Esophagus muscularis mucosa (tissue), 4 donors: ENCODE measurements at places on chromosomes 12 and 14. TPM values are rescaled to one million over a fixed set of nuclear protein-coding genes. Genes with fewer than 3 reads are reported as not detected.

The KRT82 gene
- total RNA-seq: not detected

The RTL1 gene
- total RNA-seq: not detected

The ANKRD33 gene
- not detected for total RNA-seq

The SSPN gene
- total RNA-seq: 36.4 TPM

- no peaks in the 10 kb centered on the region for H3K27me3 ChIP-seq
- H3K27ac ChIP-seq: peak overlapping the region; percentile 69
- H3K4me3 ChIP-seq: no peak overlapping the region
- H3K4me1 ChIP-seq: peaks cover 43% of the 10 kb centered on the region
- DNase-seq: no peak
- no peaks in the 10 kb centered on the region for H3K36me3 ChIP-seq
These were observed 38.0 kb downstream of the PTGER2 start for GRCh38 chr14:52352061-52352491.

- H3K4me1 ChIP-seq: no peaks in the 10 kb centered on the region
- no peaks in the 10 kb centered on the region for H3K27me3 ChIP-seq
- H3K4me3 ChIP-seq: no peak overlapping the region
- no peak for DNase-seq
- no peaks in the 10 kb centered on the region for H3K36me3 ChIP-seq
These were observed 209.4 kb upstream of the CRY1 start for GRCh38 chr12:107302649-107303341.

DNA sequence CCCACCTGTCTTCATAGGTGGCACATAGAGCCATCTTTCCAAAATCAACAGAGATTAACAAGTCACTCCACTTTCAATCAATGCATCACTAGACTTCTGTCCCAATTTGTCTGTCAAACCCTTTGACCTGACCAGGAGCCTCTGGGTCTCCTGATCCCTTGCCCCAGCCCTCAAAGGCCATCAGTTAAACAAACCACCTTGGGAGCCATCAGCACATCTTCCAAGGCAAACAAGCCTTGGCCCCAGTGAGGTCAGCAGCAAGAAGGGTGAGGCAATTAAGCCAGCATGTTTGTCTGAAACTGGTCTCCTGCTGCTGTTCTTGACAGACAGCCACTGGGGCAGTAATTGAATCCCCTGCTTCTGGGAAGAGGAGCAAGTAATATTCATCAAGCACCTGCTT lies 742.8 kb upstream of the TBX3 start:
- no peaks in the 10 kb centered on the region for H3K27me3 ChIP-seq
- no peak for DNase-seq
- H3K4me1 ChIP-seq: no peaks in the 10 kb centered on the region
- H3K4me3 ChIP-seq: no peak overlapping the region
- H3K27ac ChIP-seq: no peak overlapping the region
- H3K36me3 ChIP-seq: no peaks in the 10 kb centered on the region

DNA sequence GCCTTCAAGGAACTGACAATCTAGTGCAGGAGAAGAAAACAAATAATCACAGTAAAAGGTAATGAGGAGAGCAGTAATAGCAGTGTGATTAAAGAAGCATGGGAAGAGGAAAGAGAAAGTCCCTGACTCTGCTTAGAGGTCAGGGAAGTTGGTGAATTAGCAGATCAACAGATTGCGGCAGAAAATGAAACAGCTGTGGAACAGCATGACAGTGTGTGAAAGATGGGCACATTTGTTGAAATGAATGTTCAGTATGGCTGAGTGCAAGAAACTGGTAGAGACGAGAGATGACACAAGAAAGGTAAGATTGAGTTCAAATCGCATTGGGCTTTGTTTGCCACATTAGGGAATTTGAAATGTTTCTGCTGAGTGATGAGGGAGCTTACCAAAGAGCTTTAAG lies 63.7 kb upstream of the RASSF8 start:
- H3K4me3 ChIP-seq: no peak overlapping the region
- H3K27me3 ChIP-seq: no peaks in the 10 kb centered on the region
- H3K27ac ChIP-seq: no peak overlapping the region
- H3K36me3 ChIP-seq: no peaks in the 10 kb centered on the region

- DNase-seq: no peak
These were observed 389.1 kb downstream of the GRIN2B start for GRCh38 chr12:13592063-13592942.

DNA sequence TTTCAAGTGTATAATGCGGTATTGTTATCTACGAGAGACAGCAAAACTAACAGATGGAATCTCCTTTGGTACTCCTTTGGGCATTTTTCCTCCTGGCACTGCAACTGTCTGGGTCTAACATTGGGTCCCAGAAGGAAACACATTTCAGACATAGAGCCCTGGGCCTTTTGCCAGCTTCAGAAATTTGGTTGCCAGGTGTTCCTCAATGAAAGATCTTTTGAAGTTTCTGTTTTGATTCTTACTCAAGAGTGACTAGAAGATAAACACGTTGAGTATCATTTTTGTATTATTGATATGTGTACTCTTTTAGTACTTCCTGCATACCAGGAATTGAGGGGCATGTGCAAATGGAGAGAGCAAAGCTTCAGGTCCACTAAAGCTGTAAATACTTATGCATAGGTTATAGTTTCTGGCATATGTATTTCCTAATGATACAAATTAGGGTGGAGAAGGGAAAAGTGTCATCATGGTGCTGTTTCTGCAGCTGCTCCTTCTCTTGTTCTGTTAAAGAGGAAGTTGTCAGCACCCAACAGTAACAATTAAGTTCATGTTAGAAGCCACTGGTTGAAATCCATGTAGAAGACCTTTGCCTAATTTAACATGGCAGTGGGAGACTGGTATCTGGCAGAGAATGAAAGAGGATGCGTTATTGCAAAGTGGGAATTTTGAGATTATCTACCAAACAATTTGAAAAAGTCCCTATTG lies 53.5 kb downstream of the SLC38A6 start:
- H3K4me1 ChIP-seq: no peaks in the 10 kb centered on the region
- no peak for DNase-seq
- no peaks in the 10 kb centered on the region for H3K27me3 ChIP-seq
- no peak overlapping the region for H3K27ac ChIP-seq
- no peaks in the 10 kb centered on the region for H3K36me3 ChIP-seq

DNA sequence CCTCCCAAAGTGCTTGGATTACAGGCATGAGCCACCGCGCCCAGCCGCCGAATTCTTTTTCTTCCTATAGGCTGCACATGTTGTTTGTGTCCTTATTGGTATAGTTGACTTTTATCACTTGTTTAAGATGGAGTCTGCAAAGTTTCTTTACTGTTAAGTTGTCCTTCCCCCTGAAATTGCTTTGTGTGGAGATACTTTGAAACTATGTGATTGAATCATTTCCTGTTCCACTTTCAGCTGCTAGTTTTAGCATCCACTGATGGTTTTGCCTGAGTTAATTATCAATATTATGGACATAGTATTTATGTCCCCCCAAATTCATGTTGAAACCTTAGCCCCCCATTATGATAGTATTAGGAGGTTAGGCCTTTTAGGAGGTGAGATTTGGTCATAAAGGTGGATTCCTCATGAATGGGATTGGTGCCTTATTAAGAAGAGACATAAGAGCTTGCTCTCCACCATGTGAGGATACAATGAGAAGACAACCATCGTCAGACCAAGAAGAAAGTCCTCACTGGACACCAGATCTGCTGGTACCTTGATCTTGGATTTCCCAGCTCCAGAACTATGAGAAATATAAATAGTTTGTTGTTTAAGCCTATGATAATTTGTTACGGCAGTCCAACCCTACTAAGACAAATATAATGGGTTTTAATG lies 34.9 kb downstream of the PPHLN1 start:
- DNase-seq: no peak
- no peaks in the 10 kb centered on the region for H3K4me1 ChIP-seq
- H3K36me3 ChIP-seq: no peaks in the 10 kb centered on the region
- no peak overlapping the region for H3K4me3 ChIP-seq
